Daoy (cell line): ENCODE measurements at places on chromosomes 2 and 18. TPM values are rescaled to one million over a fixed set of nuclear protein-coding genes. Genes with fewer than 3 reads are reported as not detected.

DNA sequence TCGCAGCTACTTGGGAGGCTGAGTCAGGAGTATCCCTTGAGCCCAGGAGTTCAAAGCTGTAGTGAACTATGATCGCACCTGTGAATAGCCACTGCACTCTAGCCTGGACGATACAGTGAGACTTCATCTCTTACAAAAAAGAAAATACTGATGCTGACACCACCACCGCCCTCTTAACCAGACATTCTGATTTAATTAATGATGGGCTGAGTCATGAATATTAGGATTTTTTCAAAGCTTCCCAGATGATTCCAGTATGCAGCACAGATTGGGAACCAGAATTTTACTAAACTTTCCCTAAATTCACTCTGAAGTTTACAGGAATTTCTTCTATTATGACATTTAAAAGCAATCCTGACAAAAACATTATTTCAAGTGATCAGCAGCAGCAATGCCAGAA lies 130.1 kb downstream of the ERBB4 start:
- no peak for DNase-seq

Gene SERPINB13
- not detected in 2 replicates for total RNA-seq

- DNase-seq, result no peak
These were observed 38.4 kb upstream of the DTNB start for GRCh38 chr2:25711675-25712354.

DNA sequence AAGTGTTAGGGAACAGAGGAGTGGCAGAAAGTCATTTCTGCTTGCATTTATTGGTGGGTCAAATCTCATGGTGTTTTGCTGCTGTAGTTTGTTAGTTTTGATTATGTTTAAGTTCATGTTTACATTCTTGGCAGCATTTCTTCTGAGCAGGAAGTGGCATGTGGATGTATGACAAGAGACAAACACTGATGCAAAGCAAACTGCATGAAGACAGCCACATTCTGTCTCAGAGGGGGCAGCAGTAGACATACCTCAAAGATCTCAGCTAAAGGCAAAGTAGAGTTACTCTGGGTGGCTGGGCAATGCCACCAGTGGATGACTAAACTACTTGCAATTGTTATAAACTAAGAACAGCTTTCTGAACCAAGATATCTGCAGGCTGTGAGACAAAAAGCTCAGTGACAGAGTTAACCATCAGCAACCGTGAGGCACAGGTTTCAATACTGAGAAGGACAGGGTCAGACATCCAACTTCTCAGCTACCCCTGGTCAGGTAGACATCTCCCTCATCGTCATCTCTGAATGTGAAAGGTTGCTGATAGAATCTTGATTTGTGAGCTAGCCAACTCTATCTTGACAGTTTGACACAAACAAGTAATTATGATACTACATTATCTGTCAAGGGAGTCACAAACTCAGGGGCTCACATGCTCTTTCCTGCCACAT lies 16.4 kb downstream of the GALNT3 start:
- no peak for DNase-seq

GRCh38 chr18:79367480-79367879 lies 28.2 kb upstream of the NFATC1 start:
- DNase-seq, result no peak

GRCh38 chr2:39080152-39080551 lies 40.7 kb downstream of the SOS1 start:
- DNase-seq, result peak; percentile 3

Gene TWIST2
- 20.4 and 34.3 TPM in 2 replicates for total RNA-seq

GRCh38 chr18:47077111-47077510 lies 41.7 kb upstream of the ELOA2 start:
- DNase-seq, result no peak

Gene DOK1
- total RNA-seq, result 19.8 and 20.6 TPM in 2 replicates

DNA sequence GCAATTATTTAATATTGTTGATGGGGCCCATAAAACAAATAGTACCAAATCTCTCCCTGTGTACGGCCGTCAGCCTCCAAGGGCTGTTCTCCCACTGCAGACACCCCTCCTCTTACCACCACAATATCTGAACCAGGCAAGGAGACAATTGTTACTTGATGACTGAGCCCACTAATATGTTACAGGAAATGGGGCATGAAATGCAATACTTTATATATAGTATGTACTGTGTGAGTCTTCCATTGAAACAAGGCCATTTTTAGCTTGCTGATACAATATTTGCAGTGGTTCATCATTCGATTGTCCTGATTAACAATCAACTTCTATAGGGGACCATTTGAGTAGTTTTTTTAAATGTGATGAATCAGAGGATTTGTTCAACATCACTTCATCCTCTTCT lies 307.3 kb downstream of the GBX2 start:
- peak; percentile 36 for DNase-seq

- DNase-seq, result no peak
These were observed 207.2 kb downstream of the LRP1B start for GRCh38 chr2:141923657-141924056.

- DNase-seq, result peak; percentile 71
These were observed 44.2 kb upstream of the SLC39A10 start for GRCh38 chr2:195612611-195613495.

Gene DSG3
- not detected in 2 replicates for total RNA-seq

Gene TDRD15
- total RNA-seq, result 5.2 and 6.7 TPM in 2 replicates

DNA sequence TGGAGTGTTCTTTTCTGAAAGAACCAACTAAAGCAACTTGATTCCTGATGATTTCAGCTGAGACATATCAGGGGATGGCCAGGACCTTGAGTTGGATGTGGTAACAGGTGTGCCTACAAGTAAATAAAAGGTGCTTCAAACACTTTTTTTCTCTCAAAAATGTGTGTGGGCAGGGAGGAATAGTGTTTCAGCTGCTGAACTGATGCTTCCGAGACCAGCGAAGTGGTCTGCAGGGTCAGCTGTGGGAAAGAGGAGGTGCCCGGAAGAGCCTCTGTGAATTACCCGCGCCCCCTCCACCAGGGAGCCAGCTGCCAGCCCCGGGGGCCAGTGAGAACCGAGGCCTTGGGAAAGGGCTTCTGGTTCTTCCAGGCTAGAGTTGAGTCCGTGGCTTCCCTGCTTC lies 249.3 kb downstream of the GBX2 start:
- DNase-seq, result no peak

Gene WNT10A
- total RNA-seq, result 0.11 and 0.12 TPM in 2 replicates

DNA sequence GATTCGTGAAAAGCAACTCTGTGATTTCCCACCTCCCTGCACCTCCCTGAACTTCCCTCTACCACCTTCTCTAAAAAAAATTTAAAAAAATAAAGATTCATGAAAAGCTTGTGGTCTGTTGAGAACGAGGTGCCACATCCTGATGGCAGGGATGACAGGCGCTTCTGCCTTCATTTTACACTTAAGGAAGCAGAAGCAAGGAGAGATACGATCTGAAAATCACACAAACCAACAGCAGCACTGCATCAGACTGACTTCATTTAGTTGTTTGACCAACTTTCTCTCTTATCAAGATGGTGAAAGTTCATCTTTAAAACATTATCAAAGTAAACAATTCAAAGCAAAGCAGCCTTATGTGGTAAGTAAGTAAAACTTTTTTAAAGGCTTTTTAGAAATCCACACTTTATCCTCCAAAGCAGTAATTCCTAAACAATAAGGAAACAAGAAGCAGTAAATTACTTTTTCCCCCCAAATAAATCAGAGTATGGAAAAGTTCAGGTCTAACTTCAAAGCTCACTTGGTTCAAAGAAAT lies 15.5 kb downstream of the WDFY1 start:
- no peak for DNase-seq

Gene ABCG5
- total RNA-seq, result not detected in 2 replicates
